ENCODE measurements at places on chromosomes 5 and 9.
A peak's percentile ranks its signal among the peaks of the same experiment; 100 is the strongest.

DNA sequence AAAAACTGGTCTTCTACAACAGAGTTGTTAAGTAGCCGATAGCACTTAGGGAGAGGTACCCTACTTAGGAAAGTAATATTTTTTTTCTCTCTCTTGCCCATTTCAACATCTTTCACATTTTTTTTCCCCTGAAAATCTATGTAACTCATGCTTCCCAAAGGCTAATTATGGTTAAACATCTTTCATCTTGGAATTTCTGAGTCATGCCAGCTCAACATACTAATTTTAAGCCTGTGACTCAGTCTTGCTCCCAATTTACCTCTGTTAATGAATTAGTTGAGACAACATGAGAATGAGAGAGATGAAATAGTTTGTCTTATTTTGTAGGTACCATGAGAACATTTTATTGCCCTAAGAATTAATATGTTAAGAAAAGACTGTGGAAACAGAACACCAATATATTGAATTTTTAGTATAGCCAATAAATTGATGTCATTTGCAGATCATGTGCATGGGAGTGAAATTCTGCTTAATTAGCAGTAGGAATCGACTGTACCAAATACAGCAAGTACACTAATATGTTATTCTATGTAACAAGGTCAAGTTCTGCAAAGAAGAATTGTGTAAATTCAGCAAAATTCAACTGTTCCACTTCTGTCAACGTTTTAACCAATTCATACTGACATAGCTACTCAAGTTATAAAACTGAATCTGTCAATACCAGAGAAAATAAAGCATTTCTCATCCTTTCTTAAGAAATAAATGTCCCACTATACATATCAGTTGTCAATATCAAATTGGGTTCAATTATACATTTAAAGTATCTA is 550.0 kb downstream of the PTPRD start:
- peak; percentile 7 for DNase-seq

DNA sequence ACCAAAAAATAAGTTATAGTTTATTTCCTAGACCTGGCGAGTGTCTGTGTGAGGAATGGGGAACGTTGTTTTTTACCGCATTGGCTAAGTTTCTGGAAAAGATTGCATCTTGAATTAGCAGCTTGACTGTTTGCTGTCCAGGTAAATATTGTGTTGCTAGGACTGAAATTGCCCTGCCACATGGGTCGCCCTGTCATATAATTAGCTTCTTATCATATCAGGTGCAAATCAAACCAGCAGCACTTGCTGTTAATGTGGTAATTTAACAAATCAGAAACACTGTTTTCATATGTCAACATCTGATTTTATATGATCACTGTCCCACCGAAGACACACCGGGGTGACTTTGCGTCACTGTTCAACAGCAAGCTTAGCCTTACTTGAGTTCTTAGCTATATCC is 63.7 kb upstream of the ZNF622 start:
- no peak for DNase-seq

GRCh38 chr5:122984425-122984824 is 52.1 kb downstream of the PPIC start:
- no peak for DNase-seq

- DNase-seq: peak; percentile 2
These were observed 19.8 kb downstream of the SLC6A18 start for GRCh38 chr5:1244976-1245375.

Measured in COLO829 (cell line).